ENCODE measurements at places on chromosomes 7 and 10.

GRCh38 chr10:26269754-26270153 lies 53.2 kb downstream of the GAD2 start:
- DNase-seq, result no peak

- DNase-seq, result no peak
Observed at GRCh38 chr10:128912568-128913311, 554.3 kb upstream of the MGMT start.

- no peak for DNase-seq
Observed at GRCh38 chr7:34425194-34425593, 232.8 kb upstream of the NPSR1 start.

DNA sequence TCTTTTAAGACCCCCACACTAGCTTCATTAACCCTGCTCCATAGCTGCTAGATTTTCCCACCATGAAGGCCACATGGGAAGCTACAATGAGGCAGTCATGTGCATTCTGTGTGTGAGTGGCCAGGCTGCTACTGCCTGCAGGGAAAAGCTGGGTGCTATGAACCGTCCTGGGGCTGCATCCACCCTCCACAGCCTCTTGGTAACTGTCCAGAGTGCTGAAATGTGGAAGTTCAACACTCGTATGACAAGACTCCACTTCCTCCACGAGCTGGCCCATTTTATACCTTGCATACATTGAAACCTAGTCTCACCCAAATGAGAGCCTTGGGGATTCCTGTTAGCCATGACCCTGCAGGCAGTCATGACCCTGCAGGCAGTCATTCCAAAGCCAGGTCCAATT lies 59.4 kb downstream of the CUZD1 start:
- no peak for DNase-seq

GRCh38 chr7:159017741-159018140 lies 126.9 kb downstream of the VIPR2 start:
- DNase-seq, result no peak

DNA sequence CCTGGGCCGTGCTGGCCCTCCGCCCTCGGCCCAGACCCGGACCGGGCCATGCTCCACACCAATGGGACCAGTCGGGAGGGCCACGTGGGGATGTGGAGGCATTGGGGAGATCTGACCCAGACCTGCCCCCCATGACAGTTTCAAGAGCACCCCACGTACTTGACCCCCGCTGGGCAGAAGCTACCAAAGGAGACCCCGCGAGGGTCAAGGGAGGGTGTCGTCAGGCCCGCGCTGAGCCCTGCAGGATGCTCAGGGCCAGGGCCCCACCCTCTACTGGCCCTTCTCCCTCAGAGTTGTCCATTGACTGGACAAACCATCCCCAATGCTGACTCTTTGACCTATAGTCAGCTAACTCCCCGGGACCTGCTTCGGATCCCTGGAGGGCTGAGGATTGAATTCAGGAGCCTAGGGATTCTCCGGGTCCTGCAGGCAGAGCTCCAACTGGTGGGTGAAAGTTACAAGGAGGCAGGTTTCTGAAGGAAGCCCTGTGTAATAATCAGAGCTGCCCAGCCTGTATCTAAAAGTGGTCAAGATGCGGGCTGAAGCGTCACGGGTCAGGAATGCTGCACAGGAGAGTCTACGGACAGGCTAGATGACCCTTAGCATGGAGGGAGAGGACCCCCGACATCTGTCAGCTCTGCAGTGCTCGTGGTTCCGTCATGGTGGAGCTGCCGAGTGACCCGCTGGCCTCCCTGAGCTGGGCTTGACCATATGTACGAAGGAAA lies 498 bp upstream of the CALHM2 start:
- no peak for DNase-seq

DNA sequence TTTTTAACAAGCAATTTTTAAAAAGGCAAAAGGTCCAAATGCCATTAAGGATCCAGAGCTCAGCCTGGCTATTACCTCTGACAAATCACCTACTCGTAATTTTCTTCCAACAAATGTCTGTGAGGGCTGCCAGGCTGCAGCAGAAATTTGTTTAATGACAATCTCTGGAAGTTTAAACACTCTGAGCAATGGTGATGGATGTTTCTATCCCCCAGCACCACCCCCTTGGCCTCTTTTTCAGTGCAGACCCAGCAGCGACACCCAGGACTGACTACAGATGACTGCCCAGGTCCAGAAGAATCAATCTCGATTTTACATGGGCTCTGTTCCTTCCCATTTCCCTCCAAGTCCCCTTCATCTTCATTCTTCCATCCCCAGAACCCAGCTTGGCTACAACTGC lies 201.4 kb upstream of the AOAH start:
- DNase-seq, result no peak

DNA sequence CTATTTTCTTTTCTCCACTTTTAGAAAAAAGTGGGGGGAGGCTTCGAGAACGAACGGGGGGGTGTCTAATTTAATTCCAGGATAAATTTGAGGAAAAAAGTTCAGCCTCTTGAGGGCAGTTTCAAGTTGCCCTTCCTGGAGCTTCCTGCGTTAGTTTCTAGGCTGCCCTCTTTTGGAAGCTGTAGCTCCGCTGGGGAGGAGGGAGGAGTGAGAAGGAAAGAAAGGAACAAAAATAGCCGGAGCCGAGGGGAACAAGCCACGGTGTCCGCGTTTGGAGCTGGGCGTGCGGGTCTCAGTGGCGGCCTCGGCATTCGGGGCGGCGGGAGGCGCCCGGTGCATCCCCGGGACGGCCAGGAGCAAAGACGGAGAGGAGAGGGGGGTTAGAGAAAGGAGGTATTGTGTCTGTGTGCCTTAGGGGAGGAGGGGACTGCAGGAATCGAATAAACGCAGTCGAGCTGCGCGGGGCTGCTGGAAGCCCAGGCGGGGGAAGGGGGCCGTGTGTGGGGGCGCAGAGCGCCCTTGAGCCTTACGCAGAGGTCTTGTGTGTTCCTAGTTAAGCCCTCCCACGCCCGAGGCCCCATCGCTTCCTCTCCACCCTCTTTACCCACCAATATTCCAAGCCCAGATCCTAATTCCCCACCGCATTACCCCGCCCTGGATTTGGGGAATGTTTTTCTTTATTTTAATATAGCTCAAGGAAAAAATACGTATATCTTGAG lies 2.0 kb upstream of the TNRC18 start:
- DNase-seq, result no peak

Data from stimulated activated CD4-positive, alpha-beta T cell treated with anti-CD3 and anti-CD28 coated beads, Interleukin-2, amount 100 ng/mL, for 4 hours (primary cell).